Cortex of kidney (tissue), 1 donor: ENCODE measurements at places on chromosomes 3 and 15.

DNA sequence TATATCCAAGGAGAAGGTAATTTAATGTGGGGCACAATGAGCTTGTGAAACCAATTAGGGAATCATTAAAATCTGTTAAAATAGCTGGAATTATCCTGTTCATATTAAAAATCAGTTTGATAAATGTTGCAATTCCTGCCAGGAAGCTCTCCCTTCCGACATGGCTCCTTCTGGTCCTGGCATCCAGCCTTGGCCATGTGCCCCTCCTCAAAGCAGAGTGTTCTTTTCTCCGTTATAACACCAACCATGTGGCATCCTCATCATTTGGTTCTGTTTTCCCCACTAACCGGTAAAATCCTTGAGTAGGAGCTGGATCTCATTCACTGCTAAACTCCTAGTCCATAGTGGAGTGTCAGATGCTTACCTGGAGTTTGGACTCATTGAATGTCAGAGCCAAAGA, 127.2 kb downstream of the ARNT2 start:
- DNase-seq = no peak

DNA sequence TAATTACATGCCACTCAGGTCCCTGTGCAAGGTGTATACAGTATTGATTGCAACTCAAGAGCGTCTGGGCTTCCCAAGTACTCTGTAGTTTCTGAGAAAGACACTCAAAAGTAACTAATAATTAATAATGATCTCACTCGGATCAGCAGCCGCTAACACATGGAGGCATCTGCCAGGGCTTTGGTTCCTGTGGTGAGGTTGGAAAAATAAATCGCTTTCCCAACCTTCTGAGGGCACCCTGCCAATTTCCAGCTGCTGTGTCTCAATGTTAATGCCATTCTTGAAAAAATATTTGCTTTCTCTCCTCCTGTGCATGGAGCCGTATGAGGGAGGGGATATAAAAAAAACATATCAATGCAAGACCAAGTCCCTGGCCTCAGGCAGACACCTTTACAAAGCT, 116.5 kb upstream of the SLC2A2 start:
- no peak for DNase-seq

DNA sequence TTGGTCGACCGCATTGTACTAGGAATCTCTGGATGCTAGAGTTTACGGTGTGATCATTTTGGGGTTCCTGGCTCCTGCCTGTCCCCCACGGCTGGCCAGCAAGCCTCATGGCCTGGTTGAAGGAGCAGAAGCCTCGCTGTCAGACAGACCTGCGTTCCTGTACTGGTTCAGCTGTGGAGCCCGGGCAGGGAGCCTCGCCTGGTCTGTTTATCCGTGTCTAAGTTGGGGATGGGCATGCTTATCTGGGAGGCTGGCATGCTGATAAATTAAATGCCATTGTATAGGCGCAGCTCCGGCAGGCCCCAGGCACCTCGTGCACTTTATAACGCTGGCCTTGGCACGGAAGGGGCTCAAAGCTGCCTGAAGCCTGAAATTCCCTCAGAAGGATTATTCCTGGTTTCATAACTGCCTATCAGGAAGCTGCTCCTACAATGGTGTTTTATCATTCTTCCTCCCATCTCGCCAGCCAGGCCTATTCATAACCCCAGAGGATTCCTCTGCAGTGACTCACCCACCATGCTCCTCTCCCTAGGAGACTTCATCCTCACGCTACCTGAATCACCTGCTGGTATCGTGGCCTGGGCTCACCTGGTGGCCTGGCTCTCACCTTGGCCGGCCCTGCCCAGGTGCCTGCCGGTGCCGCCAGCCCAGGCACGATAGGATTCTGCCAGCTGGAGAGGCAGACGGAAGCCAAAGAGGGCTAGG, 110.9 kb downstream of the ASB7 start:
- no peak for DNase-seq

DNA sequence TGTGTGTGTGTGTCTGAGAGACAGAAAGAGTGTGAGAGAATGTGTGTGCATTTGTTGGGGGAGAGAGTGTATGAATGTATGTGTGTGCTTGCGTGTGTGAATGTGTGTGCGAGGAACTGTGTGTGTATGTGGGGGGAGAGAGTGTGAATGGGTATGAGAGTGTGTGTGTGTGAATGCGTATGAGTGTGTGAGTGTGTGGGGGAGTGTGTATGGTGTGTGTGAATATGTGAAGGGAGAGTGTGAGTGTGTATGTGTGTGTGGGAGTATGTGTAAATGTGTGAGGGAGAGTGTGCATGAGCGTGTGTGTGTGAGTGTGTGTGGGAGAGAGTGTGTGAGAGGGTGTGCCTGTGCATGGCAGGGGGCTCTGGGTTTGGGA, 79.8 kb upstream of the ABHD17C start:
- DNase-seq = no peak

GRCh38 chr15:70202756-70203155, 105.0 kb upstream of the TLE3 start:
- no peak for DNase-seq
